ENCODE measurements at places on chromosomes 2 and 18.

- no peak for DNase-seq
These were observed 29.2 kb downstream of the PDIA6 start for GRCh38 chr2:10783421-10783820.

GRCh38 chr2:241890524-241891235, 21.2 kb downstream of the RTP5 start:
- no peak for DNase-seq

- DNase-seq = no peak
These were observed 8.3 kb upstream of the KLHL30 start for GRCh38 chr2:238130111-238130695.

DNA sequence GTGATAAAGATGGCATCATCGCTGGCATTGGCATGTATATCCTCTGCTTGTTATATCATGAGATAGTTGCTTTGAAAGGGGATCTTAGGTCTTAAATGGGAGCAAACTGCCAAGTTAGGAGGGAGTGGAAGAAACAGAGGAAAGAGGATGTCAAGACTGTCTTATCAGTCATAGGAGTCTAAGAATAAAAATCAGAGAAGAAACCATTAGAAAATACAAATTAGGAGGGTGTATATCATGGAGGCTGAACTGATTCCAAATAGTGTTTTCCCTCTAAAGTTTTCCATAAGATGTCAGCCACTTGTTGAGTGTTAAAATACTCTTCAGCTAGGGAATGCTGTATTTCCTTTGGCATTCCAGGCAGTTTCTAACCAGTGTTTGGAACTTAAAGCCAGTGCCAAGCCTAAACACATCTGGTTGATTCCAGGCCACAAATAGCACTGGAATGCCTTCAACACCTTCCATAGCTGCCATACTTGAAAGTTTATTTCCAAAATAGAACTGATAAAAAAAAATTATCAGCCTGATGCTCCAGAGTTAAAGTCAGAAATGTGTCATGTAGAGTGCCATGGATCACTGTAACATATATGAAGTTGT, 129.4 kb downstream of the ZEB2 start:
- no peak for DNase-seq

DNA sequence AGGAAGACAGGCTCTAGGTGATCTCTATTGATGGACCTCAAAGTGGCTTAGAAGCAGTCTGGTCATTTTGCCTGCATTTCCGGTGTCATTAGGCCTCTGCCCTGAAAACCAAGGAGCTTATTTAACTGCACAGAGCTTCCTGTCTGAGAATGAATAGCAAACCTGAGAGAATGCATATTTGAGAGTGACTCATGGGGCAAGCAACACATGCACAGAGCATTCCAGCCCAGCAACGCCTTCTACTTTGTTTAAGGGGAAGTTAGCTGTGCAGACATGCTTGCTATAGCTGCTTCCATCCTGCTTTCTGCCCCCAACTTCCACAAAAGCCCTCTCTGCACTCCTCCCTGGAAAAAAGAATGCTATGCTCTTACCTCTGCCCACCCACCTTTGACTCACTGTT, 232.8 kb downstream of the GRB14 start:
- DNase-seq = no peak

DNA sequence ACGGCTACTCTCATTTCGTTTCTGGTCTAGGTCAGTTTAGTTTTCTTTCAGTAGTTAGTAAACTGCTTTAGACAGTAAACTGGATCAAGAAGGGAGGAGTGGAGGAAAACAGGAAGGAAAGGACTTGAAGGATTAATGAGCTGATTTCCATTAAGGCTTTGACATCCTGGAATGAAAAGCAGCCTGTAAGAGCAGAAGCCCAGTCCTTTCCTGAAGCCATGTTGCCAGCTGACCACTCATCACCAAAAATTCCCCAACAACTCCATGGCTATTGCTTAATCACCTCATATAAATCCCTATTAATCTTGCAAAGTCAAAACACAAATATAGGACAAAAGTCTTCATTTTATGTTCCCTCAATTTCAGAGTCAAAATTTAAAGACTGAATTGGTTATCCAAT, 113.7 kb upstream of the ZFP36L2 start:
- no peak for DNase-seq

DNA sequence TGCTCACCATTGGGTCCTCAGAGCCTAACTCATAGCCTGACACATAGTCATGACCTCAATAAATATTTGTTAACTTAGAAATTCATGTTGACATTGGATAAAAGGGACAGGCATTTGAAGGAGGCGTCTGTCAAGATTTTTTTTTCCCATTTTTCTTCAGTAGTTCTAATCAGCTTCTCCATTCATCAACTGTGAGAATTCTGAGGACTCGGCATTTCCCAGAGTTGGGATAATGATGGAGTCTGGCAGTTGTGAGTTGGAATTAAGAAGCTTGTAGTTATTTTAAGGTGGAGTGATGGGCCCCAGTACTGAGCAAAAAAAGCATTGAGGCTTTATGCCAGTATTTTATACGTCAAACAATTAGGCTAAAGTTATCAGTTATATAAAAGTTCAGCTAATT, 4.6 kb downstream of the SPATS2L start:
- no peak for DNase-seq

- no peak for DNase-seq
These were observed 280.0 kb downstream of the EXOC6B start for GRCh38 chr2:72545790-72546189.

DNA sequence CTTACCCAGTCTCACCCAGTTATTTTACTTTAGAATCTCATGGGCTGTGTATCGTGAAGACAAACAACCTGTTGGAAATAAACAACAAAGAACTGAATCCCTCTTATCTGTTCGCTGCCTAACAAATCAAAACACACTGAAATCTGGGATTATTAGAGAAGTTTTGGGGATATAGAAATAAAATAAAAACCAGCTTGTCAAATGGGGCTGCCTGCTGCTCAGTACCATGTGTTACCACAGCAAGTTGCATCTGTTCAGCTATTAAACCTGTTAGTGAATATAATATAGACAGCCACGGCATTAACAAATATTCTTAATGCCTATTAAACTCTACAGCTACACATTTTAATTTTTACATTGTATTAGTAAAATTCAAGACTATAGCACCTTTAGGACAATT, 810.8 kb downstream of the NRXN1 start:
- DNase-seq = no peak

DNA sequence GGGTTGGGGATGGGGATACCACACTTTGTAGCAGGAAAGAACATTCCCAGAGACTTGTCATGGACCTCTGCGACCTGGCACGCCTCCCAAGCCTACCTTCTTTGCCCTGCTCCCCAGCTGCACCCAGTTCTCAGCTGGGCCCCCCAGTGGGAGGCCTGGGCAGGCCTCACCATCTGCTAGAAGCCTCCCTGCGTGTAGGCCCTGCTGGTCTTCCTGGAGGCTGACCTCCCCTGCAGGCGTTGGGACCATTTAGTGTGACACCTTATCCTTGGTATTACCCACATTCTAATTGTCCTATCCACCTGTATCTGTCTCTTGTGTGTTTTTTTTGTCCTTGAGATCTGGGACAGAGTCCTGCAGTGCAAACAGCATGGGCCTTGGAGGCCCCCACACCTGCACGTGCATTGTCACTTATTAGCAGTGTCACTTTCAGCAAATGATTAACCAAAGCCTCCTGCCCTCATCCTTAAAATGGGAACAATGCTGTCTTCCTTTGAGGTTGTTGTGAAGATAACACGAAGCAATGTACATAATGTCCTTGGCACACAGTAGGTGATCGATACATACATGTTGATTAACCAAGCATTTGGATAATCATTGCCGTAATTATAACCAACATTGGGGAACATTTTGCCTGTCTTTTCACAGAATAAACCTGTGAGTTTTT, 77.2 kb downstream of the LIPG start:
- no peak for DNase-seq

- DNase-seq = no peak
These were observed 2.1 kb upstream of the SPIRE1 start for GRCh38 chr18:12659904-12660605.
